Activated CD4-positive, alpha-beta T cell treated with anti-CD3 and anti-CD28 coated beads, Interleukin-2, amount 50 U/mL, for 48 hours (primary cell): ENCODE measurements at places on chromosomes 12 and 14.

DNA sequence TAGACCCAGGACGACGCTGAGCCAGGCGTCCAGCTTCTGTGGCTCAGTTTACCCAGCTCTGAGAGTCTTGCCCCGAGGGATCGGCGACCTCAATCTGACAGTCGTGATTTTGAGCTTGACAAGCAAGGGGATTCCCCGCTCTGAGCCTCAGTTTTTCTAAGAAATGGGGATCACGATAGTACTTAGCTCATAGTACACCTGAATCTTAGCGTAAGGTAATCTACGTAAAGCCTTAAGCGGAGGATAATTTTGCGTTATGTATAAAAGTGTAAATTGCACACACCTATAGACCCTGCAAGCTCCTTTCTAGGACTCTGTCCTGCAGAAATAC lies 285 bp downstream of the MVK start:
- DNase-seq, result no peak

DNA sequence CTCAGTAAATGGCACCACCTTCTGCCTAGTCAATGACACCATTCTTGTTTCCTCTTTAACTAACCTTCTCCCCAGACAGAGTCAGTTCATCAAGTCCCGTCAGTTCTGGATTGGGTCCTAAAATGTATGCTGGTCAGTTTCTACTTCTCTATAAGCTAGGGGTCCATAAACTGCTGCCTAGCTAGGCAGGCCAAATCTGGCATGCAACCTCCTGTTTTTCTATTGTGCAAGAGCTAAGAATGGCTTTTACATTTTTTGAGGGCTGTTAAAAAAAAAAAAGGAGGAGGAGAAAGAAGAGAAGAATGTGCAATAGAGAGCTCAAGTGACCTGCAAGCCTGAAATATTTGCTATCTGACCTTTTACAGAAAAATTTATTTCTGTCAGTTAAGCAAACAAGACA lies 6.4 kb upstream of the TMED10 start:
- DNase-seq, result no peak

- no peak for DNase-seq
Measured at GRCh38 chr12:95959107-95959506, 16.0 kb downstream of the AMDHD1 start.

GRCh38 chr12:46560874-46561273 lies 188.3 kb upstream of the SLC38A2 start:
- DNase-seq, result no peak

- no peak for DNase-seq
Measured at GRCh38 chr12:88546226-88546625, 34.0 kb downstream of the KITLG start.

GRCh38 chr12:62976110-62976662 lies 41.2 kb upstream of the PPM1H start:
- no peak for DNase-seq

DNA sequence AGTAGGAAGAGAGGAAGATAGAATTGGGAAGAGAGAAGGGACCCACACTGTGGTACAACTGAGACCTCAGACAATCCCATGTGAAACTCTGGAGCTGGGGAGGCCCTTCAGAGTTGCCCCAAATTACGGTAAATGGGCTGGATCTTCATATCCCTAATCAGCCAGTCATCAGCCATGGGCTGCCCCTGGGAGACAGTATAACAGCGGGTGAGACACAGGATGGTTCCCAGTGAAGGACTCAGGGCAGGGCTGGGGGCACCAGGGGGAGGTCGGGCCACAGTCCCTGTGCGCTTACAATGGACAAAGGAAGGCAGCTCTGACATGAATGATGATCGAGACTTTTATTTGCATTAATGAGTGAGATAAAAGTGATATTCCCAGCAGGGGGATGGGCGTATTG lies 74.2 kb upstream of the BDKRB2 start:
- no peak for DNase-seq

- no peak for DNase-seq
Measured at GRCh38 chr12:18749386-18749957, 11.6 kb downstream of the CAPZA3 start.

GRCh38 chr12:132400011-132400641 lies 70.7 kb upstream of the GALNT9 start:
- DNase-seq, result no peak

DNA sequence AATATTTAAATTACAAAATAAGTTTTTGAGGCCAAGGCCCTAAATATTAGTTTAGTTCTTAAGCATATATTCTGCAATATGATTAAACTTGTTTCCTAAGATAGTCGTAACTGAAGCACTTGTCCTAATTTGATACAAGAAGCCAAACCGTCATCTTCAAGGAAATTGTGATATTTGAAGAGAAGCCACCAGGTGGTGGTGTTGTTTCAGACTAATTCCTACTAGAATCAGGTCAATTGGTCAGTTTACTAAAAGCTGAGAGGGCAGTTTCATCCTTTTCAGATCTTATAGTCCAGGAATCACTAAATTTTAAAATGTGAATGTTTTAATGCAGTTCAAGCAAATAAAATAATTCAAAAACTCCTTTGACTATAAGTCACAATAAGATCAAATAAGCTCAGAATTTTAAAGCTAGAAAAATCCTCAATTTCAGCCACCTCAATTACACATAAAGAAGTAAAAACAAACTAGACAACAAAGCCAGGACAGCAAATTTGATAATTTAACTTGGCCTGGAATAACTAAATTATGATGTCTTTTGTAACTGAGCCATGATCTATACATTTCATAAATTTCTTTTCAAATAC lies 7.1 kb upstream of the ARL1 start:
- DNase-seq, result no peak

GRCh38 chr12:113846883-113847755 lies 119.0 kb downstream of the RBM19 start:
- no peak for DNase-seq

GRCh38 chr14:91519239-91520036 lies 9.3 kb upstream of the PPP4R3A start:
- no peak for DNase-seq

DNA sequence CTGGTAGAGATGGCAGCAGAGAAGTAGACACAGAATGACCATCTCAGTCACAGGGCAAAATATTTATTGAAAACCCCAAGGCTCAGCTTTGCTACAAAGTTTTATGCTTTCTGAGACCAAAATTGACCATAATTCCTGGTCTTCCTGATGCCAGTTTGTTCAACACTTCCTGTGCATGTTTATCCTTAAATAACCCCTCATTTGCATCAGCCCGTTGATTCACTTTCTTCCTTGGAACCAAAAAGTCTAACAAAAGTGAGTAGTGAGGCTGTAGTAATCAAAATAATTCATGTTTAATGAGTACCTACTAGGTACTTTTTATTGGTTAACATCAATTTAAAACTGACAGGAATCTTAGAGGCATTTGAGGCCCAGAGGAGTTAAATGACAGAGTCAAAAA lies 51.7 kb downstream of the TRHDE start:
- DNase-seq, result no peak

- no peak for DNase-seq
Measured at GRCh38 chr14:70317969-70318634, 41.4 kb downstream of the COX16 start.

- no peak for DNase-seq
Measured at GRCh38 chr14:99242816-99243721, 28.9 kb downstream of the BCL11B start.

GRCh38 chr14:43901911-43902673 lies 605.0 kb downstream of the FSCB start:
- DNase-seq, result no peak

DNA sequence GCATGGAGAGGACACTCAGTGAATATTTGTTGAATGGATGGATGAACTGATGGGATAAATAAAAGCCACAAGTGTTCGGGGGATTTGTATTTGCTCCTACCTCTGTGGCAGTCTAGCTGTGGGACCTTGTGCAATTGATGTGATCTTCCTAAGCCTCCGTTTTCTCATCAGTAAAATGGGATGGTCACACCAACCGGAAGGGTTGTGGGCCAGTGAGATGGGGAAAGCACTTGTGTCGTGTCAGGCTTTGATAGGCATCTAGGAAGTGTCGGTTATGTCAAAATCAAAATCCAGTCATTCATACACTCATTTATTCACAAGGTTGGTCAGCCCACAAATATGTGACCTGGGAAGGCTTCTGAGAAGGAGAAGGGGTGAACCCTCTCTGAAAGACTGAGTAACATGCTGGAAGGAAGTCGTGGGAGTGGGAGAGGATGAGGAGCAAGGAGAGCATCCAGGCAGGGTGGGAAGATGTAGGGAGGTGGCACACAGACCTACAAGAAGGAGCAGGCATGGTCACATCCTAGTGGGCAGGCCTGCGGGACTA lies 7.8 kb upstream of the SERPINA9 start:
- DNase-seq, result no peak

DNA sequence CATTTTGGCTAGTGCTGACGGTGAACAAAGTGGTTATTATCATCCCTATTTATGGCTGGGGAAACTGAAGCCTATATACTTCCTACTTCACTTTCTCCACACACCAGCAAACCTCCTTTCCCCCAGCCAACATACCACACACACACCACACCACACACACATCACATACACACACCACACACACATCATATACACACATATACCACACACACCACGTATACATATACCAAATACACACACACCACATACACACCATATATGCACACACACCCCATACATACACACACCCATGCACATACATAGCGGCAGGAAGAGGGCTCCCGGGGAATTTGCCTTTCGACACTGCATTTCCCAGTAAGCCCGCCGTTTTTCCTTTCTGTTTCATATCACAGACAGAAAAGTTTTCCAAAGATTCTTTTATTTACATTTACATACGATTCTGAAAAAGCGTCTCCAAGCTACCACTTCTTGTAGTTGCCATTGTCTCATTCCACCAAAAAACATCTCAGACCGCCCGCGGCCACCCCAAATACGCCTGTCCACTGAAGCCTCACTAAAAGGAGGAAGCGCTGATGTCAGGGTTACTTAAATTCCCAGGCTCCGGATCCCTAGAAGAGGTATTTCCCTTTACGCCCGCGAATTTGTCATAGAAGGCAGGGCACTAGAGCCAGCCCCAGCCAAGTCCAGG lies 823 bp upstream of the RAB5B start:
- no peak for DNase-seq

DNA sequence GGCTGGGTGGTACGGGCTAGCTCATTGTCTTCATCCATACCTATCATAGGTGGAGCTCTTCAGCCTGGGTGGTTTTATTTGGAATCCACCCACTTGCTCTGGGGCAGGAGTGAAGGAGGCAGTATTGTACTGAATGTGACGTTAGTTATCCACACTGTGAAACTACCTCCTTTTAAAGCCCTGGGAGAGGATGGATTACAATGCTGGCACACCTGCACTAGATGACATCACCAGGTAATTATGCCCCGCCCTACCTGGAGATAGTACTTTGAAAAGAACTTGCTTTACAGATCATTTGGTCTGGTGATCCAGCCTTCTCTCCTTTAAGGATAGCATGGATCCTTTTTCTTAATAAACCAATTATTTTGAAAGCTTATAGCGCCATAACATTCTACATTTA lies 78.0 kb downstream of the B4GALNT3 start:
- no peak for DNase-seq

DNA sequence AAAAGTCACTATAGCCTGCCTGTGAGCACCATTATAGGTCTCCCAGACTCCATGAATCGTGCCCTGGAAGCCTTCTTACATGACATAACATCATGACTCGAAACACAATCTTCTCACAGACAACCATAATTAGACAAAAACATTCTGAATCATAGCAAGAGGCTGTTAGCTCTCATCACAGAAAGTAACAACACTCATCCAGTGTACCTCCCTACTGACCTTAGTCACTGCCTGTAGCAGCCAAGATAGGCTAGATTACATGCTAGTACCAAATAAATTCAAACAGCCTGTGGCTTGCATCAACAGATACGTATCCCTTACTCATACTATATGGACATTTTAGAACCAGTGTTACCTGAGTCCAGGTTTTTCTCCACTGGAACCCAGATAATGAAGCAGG lies 663.8 kb upstream of the FOXG1 start:
- DNase-seq, result no peak

GRCh38 chr14:61610900-61611299 lies 84.4 kb upstream of the HIF1A start:
- DNase-seq, result no peak

DNA sequence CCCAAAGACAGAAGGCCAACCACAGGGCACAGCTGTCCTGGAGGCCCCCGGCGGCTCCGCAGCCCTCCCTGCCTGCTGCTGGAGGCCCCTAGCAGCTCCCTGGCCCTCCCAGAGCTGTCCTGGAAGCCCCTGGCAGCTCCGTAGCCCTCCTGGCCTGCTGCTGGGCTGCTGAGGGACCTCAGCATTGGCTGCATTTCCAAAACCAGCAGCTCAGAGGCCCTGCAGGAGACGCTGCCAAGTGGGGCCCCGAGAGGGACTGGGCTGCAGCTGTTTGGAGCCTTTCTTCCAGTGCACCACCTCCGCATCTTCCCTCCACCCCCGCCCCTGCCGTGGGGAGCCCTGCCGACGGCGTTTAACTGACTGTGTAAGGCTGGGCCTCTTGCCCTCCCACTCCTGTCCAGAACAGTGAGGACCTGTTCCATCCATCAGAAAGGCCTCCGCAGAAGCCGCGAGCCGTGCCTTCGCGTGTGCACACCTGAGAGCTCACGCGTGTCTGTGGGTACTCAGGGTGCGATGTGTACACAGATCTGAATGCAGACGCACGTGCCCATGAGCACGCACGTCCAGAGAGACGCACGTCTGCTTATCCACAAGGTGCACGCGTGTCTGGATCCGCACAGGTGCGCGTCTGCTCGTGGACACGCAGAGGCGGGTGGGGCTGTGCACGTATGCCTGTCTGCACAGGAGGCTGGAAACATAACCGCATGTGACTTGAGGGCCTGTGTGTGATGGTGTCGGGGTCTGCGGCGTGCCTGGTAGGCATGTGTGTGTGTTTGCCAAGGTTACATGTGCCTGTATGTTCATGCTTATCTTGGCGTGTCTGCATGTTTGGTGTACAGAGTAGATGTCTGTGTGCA lies 57.0 kb upstream of the FBRSL1 start:
- DNase-seq, result no peak

GRCh38 chr12:54479421-54479820 lies 6.0 kb upstream of the GTSF1 start:
- DNase-seq, result no peak

DNA sequence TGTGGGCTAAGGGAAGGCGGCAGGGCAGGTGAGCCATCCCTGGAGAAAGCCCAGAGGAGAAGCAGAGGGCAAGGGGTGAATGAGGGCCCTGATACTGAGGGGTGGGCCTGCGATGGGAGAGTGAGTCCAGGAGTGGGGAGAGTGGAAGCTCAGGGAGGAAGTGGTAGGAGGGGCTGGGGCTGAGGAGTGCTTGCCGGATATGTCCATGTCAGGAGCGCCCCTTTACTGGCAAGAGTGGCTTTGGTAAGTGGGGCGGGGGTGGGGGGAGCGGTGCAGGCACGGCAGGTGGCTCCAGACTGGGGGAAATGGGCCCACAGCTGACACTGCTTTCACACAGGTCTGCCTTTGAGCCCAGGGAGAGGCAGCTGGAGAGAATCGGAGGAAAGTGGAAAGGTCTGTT lies 86.4 kb upstream of the GPR68 start:
- no peak for DNase-seq

DNA sequence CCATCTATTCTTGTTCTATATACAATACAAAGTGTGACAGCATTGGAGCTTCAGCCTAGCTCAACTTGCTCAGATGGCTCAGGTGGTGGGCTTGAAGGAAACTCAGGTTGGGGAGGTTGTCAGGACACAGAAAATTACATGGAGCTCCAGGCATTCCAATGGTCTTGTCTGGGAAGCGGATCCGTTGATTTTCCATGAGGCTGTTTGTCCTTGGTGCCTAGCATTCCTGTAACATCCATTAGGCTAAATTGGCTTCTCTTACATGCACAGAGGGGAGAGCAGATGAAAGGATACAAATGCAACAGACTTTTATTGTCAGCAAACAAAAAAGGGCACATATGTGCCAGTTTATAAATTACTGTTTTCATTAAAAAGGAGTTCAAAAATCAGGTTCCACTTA lies 75.5 kb upstream of the OTX2 start:
- DNase-seq, result no peak

GRCh38 chr14:45359746-45360145 lies 106.7 kb upstream of the MIS18BP1 start:
- DNase-seq, result no peak
